ENCODE measurements at places on chromosomes 6 and 20.

GRCh38 chr6:4653141-4653540 is 123.1 kb upstream of the CDYL start:
- no peak for DNase-seq

DNA sequence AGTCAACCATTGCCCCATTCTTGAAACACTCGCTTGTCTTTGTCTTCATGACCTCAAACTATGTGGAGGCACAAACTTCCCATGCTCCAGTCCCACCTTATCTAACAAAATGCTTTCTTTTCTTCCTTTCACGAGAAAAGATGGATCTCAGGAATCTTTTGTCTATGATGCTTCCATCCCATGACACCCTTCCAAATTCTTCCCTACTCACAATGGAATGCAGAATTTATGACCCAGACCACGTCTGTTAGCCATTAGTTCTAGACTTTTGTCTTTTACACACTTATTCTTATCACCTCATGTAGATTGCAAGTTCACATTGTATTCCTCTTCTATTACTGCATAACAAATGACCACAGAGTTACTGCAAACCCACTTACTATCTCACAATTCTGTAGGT is 24.2 kb upstream of the LAMP5 start:
- no peak for DNase-seq

GRCh38 chr20:51569815-51570738 is 27.6 kb upstream of the NFATC2 start:
- DNase-seq: no peak

DNA sequence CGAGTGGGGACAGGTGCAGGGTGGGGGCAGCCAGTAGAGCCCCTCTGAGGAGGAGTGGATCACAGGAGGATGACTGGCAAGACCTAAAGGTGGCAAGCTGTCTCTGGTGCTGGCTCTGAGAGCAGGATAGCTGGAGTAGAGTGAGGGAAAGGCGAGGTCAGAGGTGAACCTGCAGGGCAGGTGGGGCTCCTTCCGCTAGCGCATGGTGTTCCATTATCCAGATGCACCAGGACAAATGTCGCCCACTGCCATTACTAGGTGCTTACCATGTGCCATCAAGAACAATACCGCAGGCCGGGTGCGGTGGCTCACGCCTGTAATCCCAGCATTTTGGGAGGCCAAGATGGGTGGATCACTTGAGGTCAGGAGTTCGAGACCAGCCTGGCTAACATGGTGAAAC is 18.3 kb upstream of the FAM110A start:
- DNase-seq: no peak

DNA sequence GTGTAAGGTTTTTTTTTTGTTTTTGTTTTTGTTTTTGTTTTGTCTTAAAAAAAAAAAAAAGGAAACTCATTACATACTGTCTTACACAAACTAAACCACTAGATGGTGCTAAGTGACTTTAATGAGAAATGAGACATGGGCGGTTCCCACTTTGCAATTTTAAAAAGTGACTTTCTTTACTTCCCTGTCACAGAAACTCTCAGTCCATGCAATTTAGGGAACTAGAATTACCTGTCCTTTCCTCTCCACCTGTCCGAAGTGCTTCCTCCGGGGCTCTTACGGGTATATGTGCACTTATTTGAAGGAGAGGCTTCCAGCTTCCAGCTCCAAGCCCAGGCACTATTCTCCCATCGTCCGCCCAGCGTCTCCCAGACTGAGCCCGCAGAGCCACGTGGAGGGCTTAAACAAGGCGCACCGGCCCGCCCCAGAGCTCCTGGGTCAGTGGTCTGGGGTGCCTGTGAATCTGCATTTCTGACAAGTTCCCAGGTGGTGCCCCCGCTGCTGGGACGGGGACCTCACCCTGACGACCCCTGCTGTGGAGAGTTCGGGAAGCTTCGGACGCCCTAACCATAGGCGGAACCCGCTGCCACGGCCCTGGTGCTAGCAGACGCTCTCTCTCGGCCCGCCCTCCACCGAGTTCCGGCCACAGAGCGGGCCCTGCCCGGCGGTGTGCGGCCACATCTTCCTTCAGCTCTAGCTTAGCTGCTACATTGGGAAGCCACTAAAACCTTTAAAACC is 26.1 kb downstream of the BFSP1 start:
- peak; percentile 39 for DNase-seq

DNA sequence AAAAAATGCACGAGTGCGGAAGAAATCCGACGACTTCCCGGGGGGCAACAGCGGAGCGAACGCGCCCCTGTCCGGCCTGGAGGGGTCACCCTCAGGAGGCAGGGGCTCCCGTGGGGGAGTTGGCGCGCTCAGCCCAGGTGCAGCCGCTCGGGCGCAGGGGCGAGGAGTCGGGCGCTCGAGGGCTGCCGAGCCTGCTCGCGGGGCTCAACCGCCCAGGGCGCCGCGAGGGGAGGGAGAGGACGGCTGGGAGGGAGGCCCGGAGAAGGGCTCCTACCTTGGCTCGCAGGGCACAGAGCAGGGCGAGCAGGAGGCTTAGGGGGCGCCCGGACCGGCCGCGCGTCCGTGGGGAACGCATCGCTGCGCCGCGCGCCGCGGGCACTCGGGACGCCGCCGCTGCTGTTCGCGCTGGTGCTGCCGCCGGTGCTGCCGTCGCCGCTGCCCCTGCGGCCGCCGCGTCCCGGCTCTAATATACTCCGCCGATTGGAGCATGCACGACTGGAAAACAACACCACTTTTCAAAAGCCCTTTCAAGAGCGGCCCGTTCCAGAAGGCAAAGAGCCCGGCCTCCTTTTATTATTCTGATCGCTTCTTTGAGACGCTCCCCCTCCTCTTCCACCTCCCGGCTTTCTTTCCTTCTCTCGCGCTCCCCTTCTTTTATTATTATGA is 490 bp downstream of the JAG1 start:
- no peak for DNase-seq

GRCh38 chr6:168113226-168113625 is 34.2 kb upstream of the FRMD1 start:
- DNase-seq: no peak

GRCh38 chr6:159130846-159131245 is 38.4 kb upstream of the FNDC1 start:
- no peak for DNase-seq

GRCh38 chr6:90253631-90254030 is 43.0 kb downstream of the BACH2 start:
- no peak for DNase-seq

DNA sequence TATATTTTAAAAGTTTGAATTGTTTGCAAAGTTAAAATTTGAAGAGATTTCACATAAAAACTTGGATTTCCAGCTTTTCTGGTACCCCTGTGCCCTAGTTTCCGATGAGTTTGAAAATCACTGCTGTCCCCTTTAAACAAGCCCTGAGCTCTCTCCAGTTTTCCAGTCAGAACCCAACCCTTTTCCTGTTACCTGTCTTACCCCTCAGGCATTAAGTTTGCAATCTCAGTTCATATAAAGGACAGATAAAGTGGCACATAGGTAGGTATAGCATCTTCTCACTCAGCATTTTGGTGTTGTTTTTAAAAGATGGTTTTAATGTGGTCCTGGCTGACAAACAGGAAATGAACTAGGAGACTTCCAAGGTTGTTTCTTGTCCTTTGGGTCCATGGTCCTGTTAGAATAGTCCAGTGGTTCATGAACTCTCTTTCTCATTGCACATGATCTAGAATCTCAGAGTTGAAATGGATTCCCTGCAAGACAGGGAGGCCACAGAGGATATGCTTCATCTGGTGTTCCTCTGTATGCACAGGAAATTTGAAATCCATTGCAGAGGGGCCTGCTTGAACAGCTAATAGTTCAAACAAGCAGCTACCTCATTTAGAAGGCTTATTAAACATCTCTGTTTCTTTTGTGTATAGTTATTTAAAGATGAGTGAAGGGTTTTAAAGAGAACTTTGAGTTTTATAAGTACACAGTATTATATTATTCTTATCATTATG is 82.7 kb downstream of the JAG1 start:
- DNase-seq: no peak
